Activated CD8-positive, alpha-beta memory T cell treated with anti-CD3 and anti-CD28 coated beads for 1 hour (primary cell): ENCODE measurements at places on chromosomes 2 and 18.
A peak's percentile ranks its signal among the peaks of the same experiment; 100 is the strongest.

DNA sequence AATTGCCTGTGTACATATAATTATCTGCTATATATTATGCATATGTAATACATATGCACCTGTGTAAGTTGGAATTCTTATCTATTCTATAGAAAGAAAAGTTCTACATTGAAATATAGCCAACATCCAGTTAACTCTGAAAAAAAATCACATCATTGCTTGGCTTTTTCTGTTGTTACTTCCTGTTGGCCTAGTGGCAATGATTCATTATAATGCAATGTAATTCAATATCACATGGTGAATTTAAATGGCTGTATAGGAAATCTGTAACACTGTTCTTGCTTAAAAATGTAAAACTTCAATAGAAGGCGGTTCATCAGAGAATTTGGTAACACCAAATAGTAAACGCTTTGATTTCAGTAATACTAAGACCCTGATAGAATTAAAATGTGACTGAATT, 44.5 kb upstream of the MAP4K3 start:
- DNase-seq, result no peak

- no peak for DNase-seq
Measured at GRCh38 chr2:113777371-113777770, 20.9 kb upstream of the SLC35F5 start.

DNA sequence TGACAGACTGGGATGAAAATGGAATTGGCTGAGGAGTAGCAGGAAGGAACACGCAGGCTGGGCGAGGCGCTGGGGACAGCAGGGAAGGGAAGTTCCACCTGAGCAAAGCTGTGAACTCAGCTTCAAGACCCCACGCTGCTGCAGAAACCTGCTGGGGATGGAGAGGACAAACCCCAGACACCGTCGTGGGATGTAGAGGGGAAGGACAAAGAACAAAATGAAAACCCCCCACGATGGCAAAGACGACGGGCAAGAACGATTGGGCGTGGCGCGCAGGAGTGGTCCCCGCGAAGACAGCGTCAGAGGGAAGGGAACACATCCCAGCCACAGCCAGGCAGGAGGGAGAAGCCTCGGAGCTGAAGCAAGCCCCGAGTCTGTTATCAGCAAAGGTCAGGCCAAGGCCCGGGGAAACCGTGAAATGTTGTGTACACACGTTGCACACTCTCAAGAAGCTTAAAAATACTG, 222.9 kb downstream of the NDUFA10 start:
- no peak for DNase-seq

DNA sequence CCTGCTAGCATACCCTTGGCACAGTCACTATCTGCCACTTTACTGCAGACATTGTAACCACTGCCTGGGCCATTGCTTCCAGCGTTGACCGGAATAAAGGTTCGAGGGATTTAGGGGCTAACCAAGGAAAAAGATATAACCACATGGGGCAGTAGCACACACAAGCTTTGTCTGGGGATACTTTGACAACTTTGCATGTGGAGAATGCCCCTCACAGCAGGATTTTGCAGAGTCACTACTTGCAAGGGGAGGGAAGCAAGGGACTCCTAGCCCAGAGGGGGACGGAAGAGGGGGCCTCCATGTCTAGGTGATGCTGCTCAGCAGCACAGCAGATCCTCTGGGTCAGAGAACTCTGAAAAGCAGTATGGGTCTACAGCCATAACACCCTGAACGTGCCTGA, 138.7 kb downstream of the SPP2 start:
- DNase-seq, result no peak

GRCh38 chr18:42086288-42086687, 131.3 kb downstream of the PIK3C3 start:
- no peak for DNase-seq

GRCh38 chr2:180006231-180006630, 866 bp downstream of the CWC22 start:
- no peak for DNase-seq

DNA sequence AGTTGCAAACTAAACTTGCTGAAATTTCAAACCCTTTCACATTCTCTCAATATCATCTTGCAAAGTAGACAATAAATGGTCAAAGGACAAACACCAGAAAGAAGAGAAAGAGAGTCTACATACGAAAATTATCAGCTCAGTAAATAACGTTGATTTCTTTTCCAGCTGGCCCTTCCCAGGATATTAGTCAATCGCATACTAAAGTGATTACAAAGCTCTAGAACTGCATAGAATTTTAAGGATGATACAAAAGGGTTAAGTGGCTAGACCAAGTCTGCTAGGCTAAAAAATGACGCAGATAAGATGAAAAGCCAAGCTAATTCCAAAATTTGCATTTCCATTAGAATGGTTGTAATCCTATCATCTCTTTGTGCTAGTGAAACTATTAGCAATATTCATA, 405.7 kb downstream of the FBXO15 start:
- DNase-seq, result no peak

GRCh38 chr2:237513693-237514092, 26.6 kb downstream of the MLPH start:
- no peak for DNase-seq

DNA sequence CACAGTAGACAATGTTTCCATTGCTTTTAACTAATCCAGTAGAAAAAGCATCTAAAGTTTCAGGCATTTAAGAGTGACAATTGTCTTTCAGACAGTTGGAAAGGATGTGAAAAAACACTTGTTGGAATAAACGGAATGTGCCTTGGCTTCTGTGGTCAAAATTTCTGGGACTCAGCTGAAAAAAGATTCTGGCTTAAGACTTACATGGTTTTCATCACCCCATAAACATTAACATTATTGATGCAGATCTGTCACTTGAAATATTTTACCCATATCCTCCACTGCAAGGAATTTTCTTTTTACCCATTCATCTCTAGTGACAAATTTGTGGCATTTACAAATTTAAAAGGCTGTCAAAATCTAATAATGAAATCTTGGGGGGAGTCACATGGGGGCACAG, 166.0 kb downstream of the SRBD1 start:
- DNase-seq, result no peak

- DNase-seq, result no peak
Measured at GRCh38 chr2:132915812-132916549, 246.0 kb upstream of the LYPD1 start.

DNA sequence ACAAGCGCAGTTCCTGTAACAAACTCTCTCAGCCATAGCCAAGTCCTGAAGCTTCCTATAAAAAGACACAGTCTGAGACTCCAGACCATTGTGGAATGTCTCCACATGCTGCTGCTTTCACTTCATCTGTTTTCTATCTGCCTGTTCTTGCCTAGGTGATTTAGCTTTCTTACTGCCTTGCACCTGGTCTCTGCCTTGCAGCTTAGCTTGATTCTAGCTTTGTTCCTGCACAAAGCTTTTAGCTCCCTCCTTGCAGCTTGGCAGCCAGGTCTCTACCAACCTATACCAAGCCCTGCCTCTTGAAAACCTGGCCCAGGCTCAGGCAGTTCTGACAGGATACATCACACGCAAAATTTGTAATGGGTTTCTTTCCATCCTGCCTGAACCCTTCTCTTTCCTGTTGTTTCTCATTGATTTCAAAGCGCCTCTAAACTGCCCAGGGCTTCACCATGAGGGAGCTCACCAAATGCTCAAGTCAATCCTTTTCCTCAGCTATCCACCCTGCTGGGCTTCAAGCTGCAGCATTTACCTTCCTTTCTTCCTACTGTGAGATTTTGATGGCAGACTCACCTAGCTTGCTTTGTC, 941.3 kb upstream of the NXPH2 start:
- DNase-seq, result no peak

GRCh38 chr2:217852555-217853211, 150.1 kb downstream of the TNS1 start:
- no peak for DNase-seq

DNA sequence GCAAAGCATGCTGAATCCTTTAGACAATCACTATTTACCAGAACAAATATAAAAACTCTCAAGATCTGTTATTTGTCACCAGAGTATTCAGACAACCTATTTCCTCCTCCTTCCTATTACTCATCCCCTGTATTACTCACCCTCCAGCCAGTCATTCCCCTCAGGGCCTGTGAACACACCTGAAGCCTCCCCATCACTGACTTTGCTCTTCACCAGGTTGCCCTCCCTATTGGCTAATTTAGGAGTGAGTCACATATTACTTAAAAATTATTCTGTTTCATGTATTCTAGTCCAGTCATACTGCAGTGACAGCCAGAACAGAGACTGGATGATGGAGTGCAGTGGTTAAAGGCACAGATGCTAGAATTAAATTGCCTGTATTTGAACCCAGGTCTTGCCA, 3.7 kb upstream of the ATG16L1 start:
- peak; percentile 21 for DNase-seq

- no peak for DNase-seq
Measured at GRCh38 chr2:20604951-20605381, 45.9 kb downstream of the HS1BP3 start.

DNA sequence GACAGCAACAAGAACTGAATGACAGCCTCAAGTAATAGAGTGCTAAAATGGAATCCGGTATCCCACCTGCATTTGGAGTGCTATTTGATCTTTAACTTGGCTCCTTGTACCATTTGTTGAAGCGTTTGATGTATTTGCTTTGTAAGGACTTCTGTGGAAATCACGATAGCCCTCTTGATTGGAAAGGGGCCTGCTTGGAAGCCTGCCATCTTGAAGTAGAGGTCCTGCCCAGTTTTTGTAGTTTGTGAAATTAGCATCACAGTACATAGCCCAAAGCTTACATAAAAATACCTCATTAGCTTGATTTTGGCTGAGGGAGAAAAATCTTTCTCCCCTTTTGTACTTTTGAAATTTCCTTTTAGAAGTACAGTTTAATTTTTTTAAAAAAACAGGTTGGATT, 2.7 kb downstream of the CDCA7 start:
- no peak for DNase-seq

- DNase-seq, result no peak
Measured at GRCh38 chr2:31277621-31278020, 43.7 kb downstream of the EHD3 start.

DNA sequence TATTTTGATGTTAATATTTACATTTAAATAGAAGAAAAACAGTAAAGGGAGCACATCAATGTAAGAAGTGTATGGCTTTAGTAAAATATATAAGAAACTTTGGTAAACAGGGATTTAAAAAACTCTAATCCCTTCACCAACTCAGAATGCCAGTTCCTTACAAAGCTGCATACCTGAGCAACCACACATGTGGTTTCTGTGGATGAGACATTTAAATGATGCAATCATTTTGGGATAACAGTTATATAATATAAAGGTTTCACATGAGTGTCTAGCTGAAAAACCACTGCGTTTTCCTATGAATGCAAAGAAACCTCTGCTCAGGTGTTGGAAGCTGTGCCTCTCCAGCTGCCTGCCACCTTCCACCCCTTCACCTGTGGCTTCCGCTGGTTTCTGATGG, 209.1 kb upstream of the REV1 start:
- DNase-seq, result no peak

- DNase-seq, result no peak
Measured at GRCh38 chr2:218745160-218745558, 34.5 kb downstream of the TTLL4 start.

DNA sequence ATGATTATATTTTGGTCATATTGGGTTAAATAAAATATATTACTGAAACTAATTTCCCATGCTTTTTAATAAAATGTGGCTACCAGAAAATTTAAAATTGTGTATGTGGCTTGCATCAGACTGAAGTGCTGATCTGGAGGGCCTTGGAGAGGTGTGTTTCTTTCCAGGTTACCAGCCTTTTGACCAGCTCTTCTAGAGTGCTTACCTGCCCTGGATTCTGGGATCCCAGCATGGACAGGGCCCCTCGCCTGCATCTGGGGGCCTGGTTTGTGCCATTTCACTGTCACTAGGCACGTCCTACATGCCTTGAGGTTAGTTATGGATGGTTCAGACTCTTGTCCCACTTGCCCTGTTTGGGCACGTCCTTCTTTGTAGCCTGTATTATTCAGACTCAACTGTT, 10.5 kb downstream of the RNF144A start:
- no peak for DNase-seq

DNA sequence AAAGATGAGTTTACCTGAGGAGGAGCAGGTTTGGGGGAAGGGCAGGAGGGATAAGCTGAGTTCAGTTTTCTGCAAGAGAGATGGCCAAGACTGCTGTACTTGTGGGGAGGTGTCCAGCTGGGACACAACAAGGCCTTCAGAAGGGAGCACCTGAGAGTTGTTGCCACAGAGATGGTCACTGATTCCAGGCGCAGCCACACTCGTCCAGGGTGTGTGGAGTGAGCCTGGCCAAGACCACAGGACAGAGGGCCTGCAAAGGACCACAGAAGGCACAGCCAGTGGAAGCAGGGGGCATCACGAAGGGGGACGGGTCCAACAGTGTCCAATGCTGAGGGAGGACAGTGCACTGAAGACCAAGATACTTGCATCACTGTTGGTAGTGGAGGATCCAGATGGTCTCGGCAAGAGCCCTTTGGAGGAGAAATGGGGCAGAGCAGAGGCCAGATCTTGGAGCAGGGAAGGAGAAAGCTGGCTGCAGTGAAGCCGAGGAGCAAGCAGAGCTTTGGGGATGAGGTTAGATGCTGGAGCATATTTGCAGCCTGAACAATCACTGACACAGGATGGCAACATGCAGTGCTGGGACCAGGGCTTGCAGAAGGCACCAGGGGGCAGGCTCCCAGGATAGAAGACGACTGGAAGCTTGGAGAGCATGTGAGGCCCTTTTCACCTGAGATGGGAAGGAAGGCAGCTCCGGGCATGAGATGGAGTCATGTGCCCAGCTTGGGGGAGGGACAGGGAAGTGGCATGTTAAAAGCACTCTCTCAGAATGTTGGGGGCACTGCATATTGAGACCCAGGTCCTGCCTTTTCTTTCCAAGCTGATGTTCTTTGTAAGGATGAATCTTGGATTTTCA, 214.0 kb downstream of the CYP26B1 start:
- DNase-seq, result no peak

DNA sequence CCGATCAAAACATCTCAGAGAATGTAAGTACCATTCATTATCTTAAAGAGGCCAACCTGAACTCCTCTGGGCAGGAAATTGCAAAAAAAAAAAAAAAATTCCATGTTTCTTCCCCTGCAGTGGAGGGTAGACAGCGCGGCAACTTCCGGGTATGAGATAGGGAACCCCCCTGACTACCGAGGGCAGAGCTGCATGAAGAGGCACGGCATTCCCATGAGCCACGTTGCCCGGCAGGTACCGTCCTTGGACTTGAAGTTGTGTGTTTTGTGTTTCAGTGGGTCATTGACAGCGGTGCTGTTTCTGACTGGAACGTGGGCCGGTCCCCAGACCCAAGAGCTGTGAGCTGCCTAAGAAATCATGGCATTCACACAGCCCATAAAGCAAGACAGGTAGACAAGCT, 7.2 kb downstream of the ACP1 start:
- no peak for DNase-seq

GRCh38 chr2:86815611-86816010, 24.9 kb upstream of the CD8A start:
- DNase-seq, result no peak

- no peak for DNase-seq
Measured at GRCh38 chr2:8086796-8087479, 594.9 kb upstream of the ID2 start.

DNA sequence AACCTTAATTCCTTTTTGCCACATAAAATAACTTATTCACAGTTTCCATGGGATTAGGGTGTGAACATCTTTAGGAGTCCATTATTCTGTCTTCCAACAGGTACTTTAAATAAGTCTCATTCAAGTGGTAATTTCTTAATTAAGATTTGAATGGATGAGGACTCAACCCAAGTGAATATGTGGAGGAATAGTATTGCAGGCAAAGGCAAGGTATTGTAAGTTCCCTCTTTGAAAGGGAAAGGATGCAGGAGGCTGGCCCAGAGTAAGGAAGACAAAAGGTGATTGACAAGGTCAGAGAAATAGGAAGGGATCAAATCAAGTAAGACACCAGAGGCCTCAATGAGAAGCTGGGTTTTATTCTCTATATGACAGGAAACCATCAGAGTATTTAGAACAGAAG, 238.2 kb upstream of the RBMS1 start:
- no peak for DNase-seq
